ENCODE measurements at places on chromosomes 7 and 10.
A peak's percentile ranks its signal among the peaks of the same experiment; 100 is the strongest.

- DNase-seq = no peak
Measured at GRCh38 chr10:35379226-35380137, 43.2 kb downstream of the CCNY start.

DNA sequence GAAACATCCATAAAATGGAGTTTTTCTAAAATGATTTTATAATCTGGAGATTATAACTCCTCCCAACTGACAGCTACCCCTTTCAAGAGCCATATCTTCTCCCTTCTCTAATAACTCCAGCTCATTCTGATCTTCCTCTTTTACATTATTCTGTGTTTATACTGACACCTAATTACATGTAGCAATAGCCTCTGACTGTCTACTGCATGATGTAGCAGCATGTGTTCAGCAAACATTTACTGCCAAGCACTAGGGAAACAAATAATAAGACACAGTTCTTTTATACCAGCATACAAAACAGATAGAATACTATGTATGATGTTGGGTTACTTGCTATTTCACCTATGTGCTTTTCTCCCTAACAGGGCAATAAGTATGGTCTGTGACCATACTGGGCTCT is 20.7 kb downstream of the RBM28 start:
- DNase-seq = no peak

GRCh38 chr10:9957351-9957750 is 1060.3 kb upstream of the CELF2 start:
- no peak for DNase-seq

GRCh38 chr10:122286867-122287266 is 15.8 kb downstream of the BTBD16 start:
- DNase-seq = no peak

- DNase-seq = no peak
Measured at GRCh38 chr7:67547183-67547907, 550.7 kb downstream of the TYW1 start.

GRCh38 chr10:44065788-44066526 is 318.9 kb downstream of the CXCL12 start:
- DNase-seq = no peak

DNA sequence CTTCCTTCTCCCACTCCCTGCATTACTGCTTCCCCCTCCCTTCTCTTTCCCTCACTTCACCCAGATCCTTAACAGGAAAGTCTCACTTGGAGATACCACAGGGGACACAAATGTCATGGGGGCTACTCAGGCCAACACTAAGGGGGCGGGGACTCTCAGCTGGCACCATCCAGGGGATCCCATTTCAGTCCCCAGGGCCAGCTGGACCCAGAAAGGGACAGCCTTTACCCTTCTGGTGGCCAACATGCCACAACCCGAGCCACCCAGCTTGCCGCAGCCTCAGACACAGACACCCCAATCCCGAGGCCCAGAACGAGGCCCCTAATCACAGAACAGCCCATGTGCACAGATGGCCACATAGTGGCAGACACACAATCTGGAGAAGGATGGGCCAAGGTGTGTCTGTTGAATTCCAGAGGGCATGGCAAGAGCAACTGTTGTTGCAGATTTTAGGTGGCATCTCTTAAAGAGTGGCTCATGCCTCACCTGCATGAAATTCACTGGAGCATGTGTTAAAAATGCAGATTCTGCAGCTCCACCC is 5.6 kb downstream of the CAMK2G start:
- no peak for DNase-seq

DNA sequence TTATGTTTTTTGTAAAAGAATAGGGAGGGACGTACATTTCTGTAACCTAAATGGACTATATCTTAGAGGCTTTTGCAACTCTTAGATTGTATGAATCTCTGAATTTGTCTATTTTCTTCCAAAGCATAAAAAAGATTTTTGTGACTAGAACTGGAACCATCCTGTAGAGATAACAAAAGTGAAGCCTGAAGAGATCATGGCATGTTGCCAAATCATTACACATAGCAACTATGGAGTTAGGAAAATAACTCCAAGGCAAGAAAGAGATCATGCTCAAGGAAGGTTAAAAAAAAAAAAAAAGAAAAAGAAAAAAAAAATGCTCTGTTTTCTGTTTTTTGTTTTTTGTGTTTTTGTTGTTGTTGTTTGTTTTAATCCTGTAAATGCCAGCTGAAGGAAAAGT is 567.7 kb upstream of the ZWINT start:
- DNase-seq = no peak

DNA sequence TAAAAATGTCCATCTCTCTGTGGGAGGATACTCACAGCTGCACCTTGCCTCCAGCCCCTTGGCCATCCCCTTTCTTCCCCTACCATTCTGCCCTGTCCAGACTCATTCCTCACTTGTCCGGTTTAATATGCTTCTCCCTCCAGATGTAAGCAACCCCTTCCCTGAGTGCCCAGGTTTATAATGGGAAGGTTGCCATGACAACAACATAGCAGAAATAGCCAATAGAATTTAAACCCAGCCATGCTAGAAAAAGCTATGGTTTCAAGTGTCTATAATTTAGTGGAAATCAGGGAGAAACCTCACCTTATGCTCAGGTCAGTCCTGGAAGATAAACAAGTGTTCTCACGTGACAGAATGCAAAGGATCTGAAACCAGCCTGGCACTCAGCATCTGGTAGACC is 196.0 kb upstream of the FZD8 start:
- DNase-seq = no peak

DNA sequence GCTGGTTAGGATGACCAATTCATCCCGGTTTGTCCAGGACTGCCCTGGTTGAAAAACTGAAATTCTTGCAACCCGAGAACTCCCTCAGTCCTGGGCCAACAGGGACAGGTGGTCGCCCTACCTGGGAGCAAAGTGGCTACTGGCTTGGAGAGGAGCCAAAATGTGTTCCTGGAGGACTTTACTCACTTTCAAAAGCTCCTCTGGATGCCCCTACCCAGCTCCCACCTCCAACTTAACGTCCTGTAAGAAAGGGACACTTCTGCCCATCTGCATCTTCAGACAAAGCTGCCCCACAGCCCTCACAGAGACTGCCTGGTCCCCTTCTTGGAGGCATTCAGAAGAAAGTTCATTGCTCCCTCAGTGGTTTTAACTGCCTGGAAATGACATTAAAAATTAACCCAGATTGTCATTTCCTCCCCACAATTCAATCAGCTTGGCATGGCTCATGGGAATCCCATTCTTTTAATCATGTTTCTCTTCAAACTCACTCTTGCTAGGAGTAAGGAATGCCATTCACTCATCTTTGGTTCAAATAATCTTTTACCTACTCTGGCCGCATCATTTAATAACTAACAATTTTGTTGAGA is 24.0 kb upstream of the HSPA12A start:
- no peak for DNase-seq

- no peak for DNase-seq
Measured at GRCh38 chr7:17598846-17599245, 300.4 kb downstream of the AHR start.

DNA sequence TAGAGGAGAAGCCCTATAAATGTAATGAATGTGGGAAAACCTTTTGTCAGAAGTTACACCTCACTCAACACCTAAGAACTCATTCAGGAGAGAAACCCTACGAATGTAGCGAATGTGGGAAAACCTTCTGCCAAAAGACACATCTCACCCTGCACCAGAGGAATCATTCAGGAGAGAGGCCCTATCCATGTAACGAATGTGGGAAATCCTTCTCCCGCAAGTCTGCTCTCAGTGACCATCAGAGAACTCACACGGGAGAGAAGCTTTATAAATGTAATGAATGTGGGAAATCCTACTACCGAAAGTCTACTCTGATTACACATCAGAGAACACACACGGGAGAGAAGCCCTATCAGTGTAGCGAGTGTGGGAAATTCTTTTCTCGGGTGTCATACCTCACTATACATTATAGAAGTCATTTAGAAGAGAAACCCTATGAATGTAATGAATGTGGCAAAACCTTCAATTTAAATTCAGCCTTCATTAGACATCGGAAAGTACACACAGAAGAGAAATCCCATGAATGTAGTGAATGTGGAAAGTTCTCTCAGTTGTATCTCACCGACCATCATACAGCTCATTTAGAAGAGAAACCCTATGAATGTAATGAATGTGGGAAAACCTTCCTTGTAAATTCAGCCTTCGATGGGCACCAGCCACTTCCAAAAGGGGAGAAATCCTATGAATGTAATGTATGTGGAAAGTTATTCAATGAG is 18.9 kb downstream of the RBAK start:
- DNase-seq = no peak

GRCh38 chr7:23277359-23277989 is 21.7 kb upstream of the MALSU1 start:
- peak; percentile 73 for DNase-seq

DNA sequence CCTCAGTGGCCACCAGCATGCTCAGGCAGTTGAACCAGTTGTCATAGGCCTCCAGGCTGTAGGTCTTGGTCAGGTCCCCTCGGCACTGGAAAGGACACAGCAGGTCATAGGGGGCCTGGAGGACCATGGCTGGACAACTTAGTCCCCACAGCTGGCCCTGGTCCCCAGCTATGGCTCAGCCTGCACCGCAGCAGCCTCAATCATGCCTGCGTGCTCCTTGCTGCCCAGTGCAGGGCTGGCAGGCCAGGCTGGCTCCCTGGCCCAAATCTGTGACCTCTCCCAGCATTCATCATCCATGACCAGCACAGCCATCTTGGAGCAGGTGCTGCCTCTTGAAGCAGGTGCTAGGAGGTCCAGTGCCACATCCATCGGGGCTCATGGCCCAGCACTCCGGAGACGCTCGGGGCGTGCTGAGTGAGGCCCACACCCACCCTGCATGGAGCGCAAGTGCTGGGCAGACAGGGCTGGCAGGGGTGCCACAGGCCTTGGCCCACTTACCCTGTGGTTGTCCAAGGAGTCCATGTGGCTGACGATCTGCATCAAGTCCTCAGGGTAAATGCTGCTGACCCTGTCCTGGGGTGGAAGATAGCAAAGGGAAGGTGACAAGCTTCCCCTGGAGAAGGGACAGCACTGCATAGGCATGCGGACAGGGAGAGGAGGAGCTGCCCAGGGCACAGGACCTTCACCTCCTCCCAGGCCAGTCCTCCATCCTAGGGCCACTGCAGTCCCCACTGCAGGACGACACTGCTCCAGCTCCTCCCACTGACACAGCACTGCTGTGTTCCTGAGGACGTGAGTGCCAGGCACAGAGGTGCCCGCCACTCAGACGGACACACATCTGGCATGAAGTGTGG is 61.7 kb downstream of the CSGALNACT2 start:
- DNase-seq = no peak

GRCh38 chr10:31789555-31789954 is 139.1 kb downstream of the ARHGAP12 start:
- no peak for DNase-seq

DNA sequence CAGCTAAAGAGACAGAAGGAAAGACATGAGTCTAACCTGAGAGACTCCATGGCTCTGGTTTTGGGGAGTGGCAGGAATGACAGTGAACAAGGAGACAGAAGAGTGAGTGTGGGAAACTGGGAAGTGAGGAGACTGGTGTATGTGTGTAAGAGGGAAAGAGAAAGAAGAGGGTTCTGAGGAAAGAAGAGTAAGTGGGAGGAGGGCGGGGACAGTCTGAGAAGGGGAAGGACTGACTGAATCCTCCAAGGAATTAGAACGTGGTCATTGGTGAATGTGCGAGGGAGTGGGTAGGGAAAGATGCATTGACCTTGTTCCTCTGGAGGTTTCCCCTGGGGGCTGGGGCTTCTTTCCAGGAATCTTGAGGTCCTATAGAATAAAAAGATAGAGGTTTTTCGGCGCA is 26.6 kb downstream of the WNT8B start:
- no peak for DNase-seq

DNA sequence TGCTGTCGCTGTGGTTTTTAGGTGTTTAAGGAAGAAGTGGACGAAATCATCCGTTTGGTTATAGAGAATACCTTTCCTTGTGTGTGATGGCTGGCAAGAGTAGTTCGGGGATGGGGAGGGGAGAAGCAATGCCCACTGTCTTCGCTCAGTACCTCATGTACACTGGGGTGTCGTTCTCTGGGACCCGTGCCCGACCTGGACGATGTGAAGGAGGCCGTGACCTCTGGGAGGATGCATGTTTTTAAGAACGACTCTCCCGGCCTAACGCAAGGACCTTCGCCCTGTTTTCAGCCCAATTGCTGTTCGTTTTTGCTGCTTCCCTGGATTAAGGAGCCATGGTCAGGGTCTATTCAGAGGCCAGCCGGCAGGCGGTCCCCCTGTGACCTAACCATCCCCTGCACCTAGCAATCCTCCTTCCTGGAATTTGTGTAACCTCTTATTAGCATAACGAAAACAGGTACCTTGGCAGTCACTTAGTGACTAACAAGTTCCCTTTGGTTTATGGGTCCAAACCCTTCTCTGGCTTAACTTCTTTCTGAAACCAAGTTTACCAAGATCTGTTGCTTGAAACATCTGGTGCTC is 1.3 kb downstream of the NFE2L3 start:
- no peak for DNase-seq

DNA sequence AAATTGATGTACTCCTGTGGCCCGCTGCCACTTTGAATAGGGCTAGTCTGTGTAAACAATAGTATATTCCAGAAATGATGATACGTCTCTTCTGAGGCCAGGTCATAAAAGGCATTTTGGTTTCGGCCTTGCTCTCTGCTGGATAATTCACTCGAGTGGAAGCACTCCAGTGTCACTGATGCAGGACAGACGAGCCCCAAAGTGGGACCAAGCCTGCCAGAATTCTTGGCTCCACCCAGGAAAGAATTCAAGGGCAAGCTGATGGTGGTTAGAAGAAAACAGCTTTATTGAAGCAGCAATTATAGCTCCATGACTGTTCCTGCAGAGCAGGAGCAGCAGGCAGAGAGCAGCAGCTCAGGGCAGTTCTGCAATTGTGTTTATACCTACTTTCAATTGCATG is 717.6 kb downstream of the GRM8 start:
- no peak for DNase-seq

- no peak for DNase-seq
Measured at GRCh38 chr10:14681305-14681704, 93.4 kb downstream of the FAM107B start.

DNA sequence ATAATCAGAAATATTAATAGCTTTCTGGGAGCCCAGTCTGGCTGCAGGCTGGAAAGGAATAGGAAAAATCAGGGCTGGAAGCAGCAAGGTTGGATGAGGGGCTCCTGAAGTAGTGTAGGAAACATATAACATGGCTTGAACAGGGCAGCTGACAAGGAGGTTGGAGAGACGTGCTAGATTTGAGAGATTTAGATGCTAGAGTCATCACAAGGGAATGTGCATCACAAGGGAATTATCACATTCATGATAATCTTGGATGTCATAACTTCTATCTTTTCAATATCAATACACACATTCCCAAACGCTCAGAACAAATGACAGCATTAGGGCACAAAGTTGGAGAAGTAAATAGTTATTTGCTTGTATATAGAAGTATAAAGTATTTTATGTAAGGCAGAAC is 120.9 kb upstream of the EGFR start:
- DNase-seq = no peak

- DNase-seq = no peak
Measured at GRCh38 chr10:63456437-63457210, 9.2 kb downstream of the JMJD1C start.

GRCh38 chr7:36301914-36302771 is 87.5 kb upstream of the ANLN start:
- no peak for DNase-seq

- peak; percentile 48 for DNase-seq
Measured at GRCh38 chr10:60430017-60430416, 40.3 kb upstream of the ANK3 start.

- no peak for DNase-seq
Measured at GRCh38 chr7:23811540-23811939, 101.5 kb downstream of the STK31 start.

- DNase-seq = no peak
Measured at GRCh38 chr10:123502983-123503382, 163.2 kb upstream of the GPR26 start.
